Body of pancreas (tissue), 4 donors: ENCODE measurements at places on chromosomes 16 and 17.
A peak's percentile ranks its signal among the peaks of the same experiment; 100 is the strongest.

- no peak for DNase-seq
Measured at GRCh38 chr17:21184570-21184969, 29.4 kb downstream of the TMEM11 start.

DNA sequence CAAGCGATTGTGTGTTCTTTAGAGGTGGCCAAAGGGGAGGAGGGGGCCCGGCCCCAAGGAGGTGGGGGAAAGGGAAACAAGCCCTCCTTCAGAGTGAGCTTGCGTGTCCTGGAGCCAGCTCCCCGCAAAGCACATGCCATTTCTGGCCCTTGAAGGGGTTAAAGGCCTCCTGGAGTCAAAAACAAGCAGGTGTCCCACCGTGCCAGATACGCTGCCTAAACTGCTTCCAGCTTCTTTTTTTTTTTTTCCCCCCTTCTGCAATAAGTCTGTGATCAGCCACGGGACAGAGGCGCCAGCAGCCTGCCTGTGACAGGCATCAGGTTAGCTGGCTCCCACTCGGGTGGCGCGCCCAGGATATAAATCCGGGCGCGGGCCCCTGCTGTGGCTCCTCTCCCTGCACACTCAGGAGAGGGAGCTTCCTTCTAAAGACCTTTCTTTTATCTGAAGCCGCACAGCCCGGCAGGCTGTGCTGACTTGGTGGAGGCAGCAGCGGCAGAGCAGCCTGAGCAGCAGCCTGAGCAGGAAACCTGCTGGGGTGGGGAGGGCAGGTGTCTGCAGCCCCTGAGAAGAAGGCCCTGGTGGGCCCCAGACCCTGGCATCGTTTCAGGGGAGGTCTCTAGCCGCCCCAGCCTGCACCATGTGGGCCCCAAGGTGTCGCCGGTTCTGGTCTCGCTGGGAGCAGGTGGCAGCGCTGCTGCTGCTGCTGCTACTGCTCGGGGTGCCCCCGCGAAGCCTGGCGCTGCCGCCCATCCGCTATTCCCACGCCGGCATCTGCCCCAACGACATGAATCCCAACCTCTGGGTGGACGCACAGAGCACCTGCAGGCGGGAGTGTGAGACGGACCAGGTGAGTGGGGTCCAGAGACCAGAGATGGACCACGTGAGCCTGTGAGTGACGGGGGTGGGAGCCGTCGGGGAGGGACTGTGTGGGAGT, at the start of gene WFIKKN2:
TSS of gene WFIKKN2 (plus strand) at position 286 of the 934 bp plus-strand sequence. CDS start at position 638, 352 bp downstream.
- no peak for DNase-seq

GRCh38 chr17:8152112-8152775, at the start of gene PER1:
Gene PER1 (minus strand): TSS chr17:8152404. CDS start chr17:8150706, 1,698 bp downstream.
- DNase-seq = peak; percentile 98

GRCh38 chr17:32882734-32883133, 5.8 kb upstream of the MYO1D start:
- no peak for DNase-seq

- DNase-seq = no peak
Measured at GRCh38 chr16:7979448-7980132, 610.7 kb downstream of the TMEM114 start.
